ENCODE measurements at places on chromosomes 2 and 18.

DNA sequence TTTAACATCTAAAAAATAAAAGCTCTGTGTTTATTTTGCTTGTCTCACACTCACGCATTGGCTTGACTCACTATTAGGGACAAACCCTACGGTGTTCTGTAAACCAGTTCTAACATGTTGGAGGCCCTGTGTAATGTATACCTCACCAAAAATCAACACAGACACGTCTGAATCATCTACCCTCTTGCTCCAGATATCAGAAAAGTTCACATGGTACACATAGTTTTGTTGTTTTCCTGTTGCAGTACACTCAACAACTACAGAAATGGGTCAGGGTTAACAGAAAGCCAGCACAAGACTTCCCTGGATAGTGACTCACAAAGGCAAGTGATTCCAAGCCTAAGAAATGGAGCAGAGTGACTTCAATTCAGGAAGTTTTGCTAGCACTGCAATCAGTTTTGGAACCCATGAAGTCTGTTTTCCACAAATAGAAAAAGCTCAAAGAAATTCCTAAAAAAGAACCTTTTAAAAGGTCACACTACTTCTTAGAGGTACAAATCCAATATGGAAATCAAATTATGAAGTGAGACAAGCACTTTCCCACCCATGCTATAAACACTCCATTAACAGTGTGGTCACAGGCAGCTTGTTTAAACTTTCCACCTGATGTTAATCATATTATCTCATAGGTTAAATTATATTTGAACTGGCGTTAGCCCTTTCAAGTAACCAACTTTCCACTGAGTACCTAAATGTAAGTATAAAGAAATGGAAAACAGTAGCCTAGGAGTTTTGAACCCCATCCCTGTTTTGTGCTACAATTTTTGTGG, 87.4 kb downstream of the GAREM1 start:
- DNase-seq = no peak

GRCh38 chr18:48330016-48330991, 78.9 kb downstream of the ZBTB7C start:
- no peak for DNase-seq

DNA sequence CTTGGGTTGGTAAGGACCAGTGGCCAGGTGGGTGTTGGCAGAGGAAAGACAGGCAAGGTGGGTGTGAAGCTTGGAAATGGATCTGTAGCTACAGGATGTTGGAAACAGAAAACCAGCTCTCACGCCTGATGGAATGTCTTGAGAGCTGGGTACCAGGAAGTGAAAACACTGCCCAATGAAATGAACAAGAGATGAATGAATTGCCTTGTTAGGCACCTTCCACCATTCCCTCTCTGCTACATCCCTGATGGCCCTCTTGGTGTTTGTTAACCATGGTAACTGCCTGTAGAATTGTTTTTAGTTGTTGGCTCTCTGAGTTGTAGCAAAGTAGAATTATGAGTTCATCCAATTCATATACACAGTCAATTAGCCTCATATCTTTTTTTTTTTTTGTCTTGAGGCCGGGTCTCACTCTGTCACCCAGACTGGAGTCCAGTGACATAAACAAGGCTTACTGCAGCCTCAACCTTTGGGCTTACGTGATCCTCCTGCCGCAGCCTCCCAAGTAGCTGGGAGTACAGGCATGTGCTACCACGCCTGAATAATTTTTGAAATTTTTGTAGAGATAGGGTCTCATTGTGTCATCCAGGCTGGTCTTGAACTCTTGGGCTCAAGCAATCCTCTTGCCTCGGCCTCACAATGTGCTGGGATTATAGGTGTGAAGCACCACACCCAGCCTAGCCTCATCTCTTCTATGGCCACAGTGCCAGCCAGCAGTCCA, 9.5 kb downstream of the KCMF1 start:
- no peak for DNase-seq

DNA sequence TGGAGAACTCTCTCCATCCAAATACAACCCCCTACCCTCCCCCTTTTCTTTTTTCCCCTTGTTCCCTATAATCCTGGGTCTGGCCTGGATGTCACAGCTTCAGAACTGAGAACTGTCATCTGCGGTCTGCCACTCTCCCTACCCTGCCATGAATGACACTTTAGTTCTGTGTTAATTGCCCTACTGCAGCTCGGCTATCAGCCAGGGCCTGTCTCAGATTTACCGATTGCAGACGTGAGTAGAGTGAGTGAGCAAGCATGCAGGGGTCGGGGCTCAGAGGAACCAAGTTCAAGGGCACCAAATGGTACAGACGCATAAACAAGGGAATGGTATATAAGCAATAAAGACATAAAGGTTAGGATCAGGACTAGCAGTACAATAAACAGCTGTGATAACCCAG, 967.8 kb downstream of the BCL11A start:
- no peak for DNase-seq

DNA sequence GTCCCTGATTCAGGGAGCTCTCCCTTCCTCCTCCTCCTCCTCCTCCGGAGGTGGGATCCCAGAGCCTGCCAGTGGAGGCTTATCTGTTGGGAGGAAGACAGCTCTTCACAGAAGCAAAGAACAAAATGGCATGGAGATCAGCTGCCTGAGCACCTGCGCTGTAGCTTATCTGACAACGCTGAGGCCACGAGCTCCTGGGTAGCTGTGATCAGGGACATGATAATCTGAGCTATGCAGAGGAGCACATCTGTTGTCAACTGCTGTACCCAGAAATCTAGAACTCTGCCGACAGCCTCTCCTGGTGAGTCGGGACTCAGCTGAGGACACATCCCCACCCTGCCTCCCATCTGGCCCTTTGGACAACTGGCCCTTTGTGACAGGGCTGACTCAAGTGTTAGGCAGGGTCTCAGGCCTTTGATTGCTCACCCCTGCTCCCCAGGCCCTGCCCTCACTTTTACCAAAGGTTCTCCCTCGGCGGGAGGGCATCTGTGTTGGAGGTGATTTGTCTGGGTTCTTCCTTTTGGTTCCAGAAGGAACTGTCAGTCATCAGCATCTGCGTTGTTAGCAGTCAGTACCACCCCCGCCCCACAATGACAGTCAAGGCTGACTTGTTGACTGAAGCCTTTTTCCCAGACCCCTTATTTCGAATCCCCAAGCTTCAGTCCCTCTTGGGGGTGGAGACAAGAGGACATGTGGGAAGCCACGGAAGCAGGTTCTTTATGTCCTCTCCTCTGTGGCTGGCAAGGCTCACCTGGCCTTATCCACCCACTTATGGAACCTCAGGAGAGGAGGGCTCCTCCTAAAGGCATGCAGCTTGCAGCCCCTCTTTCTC, 5.9 kb upstream of the CNNM3 start:
- no peak for DNase-seq

DNA sequence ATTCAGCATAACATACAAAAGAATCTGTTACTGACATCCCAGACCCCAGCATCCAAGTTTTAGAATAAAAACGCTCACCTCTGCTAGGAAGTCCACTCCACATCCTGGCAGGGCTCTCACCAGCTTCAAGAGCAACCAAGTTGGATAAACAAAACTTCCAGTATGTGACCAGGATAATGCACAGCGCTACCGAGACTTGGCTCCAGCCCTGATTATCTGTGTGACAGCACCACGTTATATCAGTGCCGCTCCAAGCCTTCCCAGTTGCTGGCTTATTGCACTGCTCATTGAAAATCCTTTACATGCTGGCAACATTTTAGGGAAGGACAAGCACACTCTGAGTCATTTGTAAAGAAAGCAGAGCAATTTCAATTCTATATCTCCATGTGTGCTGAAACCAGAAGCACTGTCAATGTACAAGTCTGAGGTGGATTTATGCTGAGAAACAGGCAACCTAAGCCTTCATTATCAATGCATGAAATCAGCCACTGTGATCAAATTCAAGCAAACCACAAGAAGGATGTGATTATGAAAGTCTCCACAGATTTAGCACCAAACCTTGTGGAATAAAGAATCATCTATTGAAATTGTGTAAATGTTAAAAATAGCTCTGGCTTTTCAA, 115.7 kb downstream of the ZNF385B start:
- no peak for DNase-seq

DNA sequence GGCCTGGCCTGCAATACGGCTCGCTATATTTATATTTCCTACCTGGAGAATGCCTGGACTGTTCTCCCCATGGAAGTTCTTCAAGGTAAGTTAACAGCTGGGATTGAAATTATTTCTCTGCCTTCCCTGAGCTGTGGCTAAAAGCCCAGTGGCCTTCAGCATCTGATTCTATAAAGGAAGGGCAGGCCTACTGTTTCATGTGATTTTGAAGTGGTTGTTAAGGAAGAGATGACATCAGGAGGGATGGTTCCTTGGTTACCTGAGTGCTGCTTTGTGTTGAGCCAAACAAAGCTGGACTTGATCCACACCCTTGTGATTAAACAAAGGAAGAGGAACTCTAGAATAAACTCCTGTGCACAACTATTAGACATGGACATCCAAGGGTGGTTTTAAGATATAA, 61.6 kb downstream of the MFSD6 start:
- peak; percentile 96 for DNase-seq

DNA sequence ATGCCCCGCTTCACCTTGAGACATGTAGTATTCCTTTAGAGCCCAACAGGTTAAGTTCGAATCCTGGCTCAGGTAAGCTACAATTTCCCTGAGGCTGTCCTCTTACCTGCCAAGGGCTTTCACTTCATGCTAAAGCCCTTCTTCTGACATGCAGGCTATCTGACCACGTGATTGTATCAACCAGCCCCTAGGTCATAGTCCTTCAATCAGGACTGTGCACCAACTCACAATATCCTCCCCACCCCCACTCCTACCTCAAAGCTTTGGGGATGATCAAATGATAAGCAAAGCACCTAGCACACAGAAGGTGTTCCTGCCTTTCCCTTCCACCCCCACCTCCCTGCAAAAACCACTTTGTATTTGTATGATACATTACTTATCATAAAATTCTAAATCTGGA, 78.9 kb downstream of the AAK1 start:
- no peak for DNase-seq

- peak; percentile 81 for DNase-seq
These were observed 59.7 kb downstream of the WDSUB1 start for GRCh38 chr2:159226608-159227385.

DNA sequence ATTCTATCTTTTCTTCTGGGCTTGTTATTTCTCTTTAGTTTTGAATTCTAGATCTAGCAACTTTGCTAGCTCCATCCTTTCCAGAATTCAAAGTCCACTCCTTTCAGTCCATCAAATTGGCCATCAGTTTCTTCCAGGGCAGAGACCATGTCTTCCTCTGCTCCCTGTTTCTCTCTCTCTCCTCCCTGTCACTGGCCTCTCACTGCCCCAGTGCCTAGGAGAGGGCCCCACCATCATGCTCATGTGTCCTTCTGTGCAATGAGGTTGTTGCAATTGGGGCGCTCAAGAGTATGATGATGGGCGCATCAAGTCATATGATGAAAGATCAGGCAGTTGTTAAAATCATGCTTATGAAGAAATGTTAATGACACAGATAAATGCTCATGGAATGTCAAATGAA, 159.2 kb upstream of the HS6ST1 start:
- DNase-seq = no peak

GRCh38 chr2:10078704-10079265, 1.4 kb downstream of the CYS1 start:
- DNase-seq = no peak

GRCh38 chr2:241877989-241878970, 8.8 kb downstream of the RTP5 start:
- DNase-seq = peak; percentile 77

- DNase-seq = no peak
These were observed 80.3 kb downstream of the MBOAT2 start for GRCh38 chr2:8923183-8923582.

DNA sequence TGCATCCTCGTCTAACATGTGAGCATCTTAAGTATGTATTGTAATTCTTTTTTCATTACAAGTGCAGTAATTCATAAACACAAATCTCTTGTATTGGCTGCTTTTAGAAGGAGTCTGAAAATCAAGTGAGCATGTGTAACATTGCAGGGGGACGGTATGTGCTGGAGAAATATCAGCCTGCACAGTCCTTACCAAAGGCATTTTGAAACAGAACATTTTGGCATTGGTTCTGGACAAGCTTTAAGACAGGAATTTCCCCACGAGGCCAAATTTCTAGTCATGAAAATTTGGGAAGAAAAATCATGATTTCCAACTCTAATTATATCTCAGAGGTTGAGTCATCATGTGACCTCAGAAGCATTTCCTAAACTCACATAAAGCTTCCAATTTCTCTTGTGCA, 24.7 kb upstream of the NRP2 start:
- no peak for DNase-seq

GRCh38 chr2:113834051-113834730, 55.7 kb upstream of the ACTR3 start:
- DNase-seq = no peak

DNA sequence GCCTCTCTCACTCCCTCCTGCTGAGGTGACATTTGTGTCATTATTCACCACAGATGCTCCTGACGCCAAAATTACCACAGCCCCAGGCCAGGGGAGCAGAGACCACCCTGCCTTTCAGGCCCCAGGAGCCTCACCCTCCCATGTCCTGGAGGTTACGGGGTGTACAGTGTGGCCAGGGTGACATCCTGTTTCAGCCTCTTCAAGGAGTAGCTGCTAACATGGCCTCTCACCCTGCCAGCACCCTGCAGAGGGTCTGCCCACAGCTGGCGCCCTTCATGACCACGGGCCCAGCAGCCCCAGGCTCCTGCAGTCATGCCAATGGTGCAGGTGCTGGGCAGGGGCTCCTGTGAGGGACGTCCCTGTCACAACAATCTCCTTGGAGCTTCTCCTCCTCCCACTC, 92.6 kb downstream of the SMIM21 start:
- no peak for DNase-seq

DNA sequence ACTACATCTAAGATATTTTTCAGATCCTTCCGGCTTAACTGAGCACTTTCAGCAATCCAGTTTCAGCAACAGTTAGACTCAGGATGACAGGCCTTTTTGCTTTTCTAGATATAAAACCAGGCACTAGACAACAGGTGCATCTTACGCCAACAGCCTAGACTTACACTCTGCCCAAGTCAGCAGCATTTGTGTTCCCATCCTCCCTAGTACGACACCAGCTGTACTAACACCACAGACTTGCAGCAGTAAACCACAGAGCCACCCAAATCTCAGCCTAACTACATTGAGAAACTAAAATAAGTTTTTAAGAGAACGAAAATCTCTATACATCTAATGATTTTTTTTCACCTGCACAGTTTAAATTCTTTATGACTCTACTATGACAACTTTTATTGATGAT, 89.9 kb upstream of the DNMT3A start:
- no peak for DNase-seq

GRCh38 chr2:68193144-68193543, 35.5 kb downstream of the PNO1 start:
- no peak for DNase-seq

DNA sequence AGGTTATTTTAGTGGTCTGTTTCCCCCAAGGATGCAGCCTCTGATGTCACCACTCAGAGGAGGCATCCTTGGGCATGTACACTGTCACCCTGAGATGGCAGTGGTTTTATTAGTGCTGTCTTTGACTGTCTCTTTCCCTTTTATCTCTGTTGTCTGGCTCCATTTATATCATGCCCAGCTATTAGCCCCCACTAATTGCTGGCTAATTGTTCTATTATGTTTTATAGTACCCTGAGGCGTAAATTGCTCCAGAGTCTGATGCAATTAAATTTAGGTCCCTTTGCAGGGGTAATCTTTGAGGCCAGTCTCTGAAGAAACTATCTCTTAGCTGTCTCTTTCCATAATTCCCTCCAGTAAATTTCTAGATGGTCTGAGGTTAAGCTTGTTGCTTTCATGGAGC, 301.0 kb upstream of the KLHL29 start:
- no peak for DNase-seq

GRCh38 chr2:65146078-65146477, 16.2 kb upstream of the RAB1A start:
- no peak for DNase-seq
